T-cell (primary cell): ENCODE measurements at places on chromosomes 2 and 18. TPM values are rescaled to one million over a fixed set of nuclear protein-coding genes. Genes with fewer than 3 reads are reported as not detected.

The DSC2 gene
- 0.13 TPM for total RNA-seq

The TTN gene
- total RNA-seq, result 29.3 TPM

The MARCO gene
- not detected for total RNA-seq

The RAB6D gene
- not detected for total RNA-seq

The SIX2 gene
- total RNA-seq, result not detected

The REV1 gene
- total RNA-seq, result 59.9 TPM

DNA sequence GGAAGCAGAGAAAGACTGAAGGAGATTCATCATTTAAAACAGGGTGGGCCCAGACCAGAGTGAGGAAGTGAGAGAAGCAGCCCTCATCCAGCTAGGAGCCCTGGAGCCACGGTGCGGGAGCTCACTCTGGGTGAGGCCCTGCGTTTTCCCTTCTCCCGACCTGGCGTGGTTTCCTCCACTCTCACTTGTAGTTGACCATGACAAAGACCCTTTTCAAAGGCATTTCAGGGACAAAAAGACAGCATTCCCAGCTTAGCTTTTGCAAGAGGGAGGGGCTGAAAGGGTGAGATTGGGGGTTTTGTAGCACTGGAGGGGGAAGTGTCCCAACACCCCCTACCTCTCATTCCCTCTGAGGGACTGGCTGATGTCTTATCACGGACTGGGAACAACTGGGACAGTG is 56.6 kb downstream of the TRPM8 start:
- DNase-seq, result no peak

DNA sequence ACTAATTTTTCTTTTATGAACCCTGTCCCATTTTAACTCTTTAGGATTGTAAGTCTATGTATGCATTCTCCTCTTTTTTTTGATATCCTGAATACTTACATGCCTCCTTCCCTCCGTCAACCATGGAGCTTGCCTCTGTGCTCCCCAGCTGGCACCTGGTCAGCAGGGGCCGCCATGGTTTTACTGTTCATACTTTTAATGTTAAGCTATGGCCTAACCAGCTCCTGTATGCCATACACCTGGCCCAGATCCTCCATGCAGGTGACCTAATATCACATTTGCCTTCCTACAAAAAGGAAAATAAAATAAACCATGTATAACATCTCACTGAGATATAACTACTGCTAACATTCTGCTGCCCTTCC is 283.1 kb upstream of the TRIB2 start:
- no peak for DNase-seq

DNA sequence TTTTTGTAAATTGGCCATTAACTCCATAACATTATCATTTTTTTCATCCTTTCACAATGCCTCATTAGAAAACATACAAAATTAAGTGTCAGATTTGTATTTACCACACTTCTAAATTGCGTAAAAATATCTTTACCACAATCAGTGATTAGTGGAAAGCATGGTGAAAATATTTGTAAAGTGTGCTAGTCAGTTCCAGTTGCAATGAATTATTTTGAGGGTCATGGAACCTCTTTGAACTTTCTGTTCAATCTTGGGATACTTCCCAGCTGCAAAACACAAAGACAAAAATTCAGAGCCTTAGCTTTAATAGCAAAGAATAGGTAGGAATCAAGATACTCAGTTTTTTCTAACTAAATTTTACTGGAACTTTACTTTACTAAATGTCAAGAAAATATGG is 4.0 kb upstream of the COL3A1 start:
- DNase-seq, result no peak

DNA sequence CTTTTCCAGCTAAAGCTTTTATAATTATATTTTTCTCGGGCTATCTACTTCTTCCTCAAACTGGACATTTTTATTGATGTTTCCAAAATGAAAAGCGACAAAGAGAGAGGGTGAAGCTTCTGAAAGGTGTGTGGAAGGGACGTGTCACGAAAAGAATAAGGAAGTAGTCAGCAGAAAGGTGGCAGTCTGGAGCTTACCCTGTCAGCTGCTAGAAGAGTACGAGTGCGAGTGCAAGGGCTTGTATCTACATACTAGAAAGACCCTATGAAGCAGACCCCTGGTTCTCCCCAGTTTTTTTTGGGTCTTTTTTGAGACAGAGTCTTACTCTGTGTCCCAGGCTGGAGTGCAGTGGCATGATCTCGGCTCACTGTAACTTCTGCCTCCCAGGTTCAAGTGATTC is 14.6 kb downstream of the FHL2 start:
- no peak for DNase-seq

- no peak for DNase-seq
Measured at GRCh38 chr2:159905926-159906714, 108.1 kb upstream of the CD302 start.

GRCh38 chr2:21415234-21415633 is 291.5 kb downstream of the TDRD15 start:
- no peak for DNase-seq

- DNase-seq, result no peak
Measured at GRCh38 chr2:171587567-171587966, 65.3 kb downstream of the CYBRD1 start.

GRCh38 chr2:224036731-224037361 is 2.2 kb downstream of the SERPINE2 start:
- no peak for DNase-seq

DNA sequence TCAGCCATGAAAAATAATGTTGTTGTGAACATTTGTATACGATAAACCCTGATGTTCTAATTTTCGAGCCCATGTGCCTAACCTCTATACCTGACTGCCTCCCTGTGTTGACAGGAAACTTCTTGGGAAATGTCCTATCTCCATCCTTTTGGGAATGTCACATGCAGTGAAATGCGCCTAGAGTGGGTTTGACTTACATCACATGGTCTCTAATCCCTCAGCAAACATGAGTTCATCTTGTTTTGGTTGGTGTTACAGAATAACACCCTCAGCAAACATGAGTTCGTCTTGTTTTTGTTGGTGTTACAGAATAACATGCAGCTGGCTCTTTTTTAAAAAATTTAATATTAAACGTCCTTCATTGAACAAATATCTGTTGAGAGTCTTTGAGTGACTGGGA is 4.3 kb upstream of the UGT1A6 start:
- no peak for DNase-seq

DNA sequence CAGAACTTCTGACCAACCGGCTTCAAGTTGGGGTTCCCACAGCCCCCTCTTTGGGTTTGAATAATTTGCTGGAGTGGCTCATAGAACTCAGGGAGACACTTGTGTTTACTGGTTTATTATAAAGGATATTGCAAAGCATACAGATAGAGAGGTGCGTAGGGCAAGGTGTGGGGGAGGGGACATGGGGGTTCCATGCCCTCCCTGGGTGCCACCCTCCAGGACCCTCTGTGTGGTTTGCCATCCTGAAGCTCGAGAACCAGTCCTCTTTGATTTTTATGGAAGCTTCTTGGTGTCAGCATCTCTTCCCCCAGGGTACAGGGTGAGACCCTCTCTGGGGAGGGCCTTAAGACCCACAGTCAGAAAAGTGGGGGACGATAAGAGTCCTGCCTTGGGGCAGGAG is 38.8 kb downstream of the ITGB1BP1 start:
- no peak for DNase-seq

GRCh38 chr2:118202707-118203303 is 114.5 kb downstream of the INSIG2 start:
- peak; percentile 52 for DNase-seq

GRCh38 chr2:20191714-20192569 is 33.0 kb downstream of the SDC1 start:
- no peak for DNase-seq

- no peak for DNase-seq
Measured at GRCh38 chr18:74742573-74743243, 145.0 kb downstream of the ZNF407 start.

GRCh38 chr2:2174956-2175355 is 156.1 kb downstream of the MYT1L start:
- no peak for DNase-seq

GRCh38 chr2:113185664-113186432 is 12.1 kb downstream of the PSD4 start:
- DNase-seq, result no peak

GRCh38 chr2:28377984-28378678 is 14.5 kb upstream of the FOSL2 start:
- no peak for DNase-seq

GRCh38 chr2:152319822-152320570 is 15.0 kb upstream of the FMNL2 start:
- no peak for DNase-seq

DNA sequence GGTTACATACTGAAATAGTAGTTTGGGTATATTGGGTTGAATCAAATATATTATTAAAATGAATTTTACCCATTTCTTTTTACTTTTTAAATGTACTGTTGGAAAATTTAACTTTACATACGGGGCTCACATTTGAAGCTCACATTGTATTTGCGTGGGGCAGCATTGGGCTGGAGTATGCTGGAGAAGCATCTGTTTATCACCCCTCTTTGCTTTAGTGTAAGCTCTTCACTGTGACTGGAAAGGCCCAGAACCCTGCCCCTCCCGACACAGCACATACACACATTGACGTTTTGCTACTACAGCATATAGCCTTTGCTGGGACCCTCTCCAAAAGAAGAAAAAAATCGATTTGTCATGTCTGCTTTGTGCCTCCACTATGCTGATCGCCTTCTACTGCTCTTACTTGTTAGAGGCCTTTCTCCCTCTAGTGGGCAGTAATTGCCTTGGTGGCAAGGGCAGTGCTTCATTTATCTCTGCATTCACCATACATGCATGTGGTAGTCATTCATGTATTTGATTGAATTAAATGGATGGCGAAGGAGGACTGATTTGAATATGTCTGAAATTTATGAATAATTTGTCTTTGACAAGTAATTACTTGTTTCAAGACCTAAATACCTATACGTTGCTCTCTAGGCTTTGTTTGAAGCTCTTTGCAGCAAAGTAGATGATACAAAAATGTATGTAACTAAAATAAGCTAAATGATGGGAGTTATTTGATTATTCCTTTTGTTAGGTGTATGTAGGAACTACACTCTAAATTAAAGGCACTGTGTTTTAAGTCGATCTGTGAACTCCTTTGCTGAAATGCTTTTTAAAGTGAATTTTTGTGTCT is 37.4 kb downstream of the VAPA start:
- DNase-seq, result peak; percentile 23

DNA sequence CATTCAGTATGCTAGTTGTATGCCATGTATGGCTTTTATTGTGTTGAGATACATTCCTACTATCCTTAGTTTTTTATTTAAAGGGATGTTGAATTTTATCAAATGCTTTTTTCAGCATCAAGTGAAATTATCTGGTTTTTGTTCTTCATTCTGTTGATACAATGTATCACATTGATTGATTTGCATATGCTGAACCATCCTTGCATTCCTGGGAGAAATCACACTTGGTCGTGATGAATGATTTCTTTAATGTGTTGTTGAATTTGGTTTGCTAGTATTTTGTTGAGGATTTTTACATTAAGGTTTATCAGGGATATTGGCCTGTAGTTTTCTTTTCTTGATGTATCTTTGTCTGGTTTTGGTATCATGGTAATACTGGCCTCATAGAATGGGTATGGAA is 49.7 kb downstream of the CD28 start:
- no peak for DNase-seq
